ENCODE measurements at places on chromosomes 1 and 21. TPM values are rescaled to one million over a fixed set of nuclear protein-coding genes. Genes with fewer than 3 reads are reported as not detected.

The MPZL1 gene
- total RNA-seq = 155 TPM

The ATAD3B gene
- 28.6 TPM for total RNA-seq

The ZMYM1 gene
- 16.9 TPM for total RNA-seq

GRCh38 chr1:30295674-30296073 lies 427.7 kb downstream of the MATN1 start:
- DNase-seq = no peak
- no peak overlapping the region for H3K27ac ChIP-seq
- no peaks in the 10 kb centered on the region for H3K4me1 ChIP-seq
- H3K36me3 ChIP-seq = no peaks in the 10 kb centered on the region
- H3K4me3 ChIP-seq = no peak overlapping the region
- H3K27me3 ChIP-seq = peaks cover 3% of the 10 kb centered on the region

All from osteocyte (in vitro differentiated cells).